ENCODE measurements at places on chromosomes 11 and 22. TPM values are rescaled to one million over a fixed set of nuclear protein-coding genes. Genes with fewer than 3 reads are reported as not detected.

- DNase-seq: peak; percentile 81
These were observed 1.2 kb upstream of the TYMP start for GRCh38 chr22:50530877-50531545.

GRCh38 chr11:33923626-33924025, 31.8 kb upstream of the LMO2 start:
- DNase-seq: no peak

- DNase-seq: no peak
These were observed 6.0 kb downstream of the CBX7 start for GRCh38 chr22:39146256-39147101.

The APOA4 gene
- not detected for total RNA-seq

The CBX7 gene
- total RNA-seq: 0.45 TPM

DNA sequence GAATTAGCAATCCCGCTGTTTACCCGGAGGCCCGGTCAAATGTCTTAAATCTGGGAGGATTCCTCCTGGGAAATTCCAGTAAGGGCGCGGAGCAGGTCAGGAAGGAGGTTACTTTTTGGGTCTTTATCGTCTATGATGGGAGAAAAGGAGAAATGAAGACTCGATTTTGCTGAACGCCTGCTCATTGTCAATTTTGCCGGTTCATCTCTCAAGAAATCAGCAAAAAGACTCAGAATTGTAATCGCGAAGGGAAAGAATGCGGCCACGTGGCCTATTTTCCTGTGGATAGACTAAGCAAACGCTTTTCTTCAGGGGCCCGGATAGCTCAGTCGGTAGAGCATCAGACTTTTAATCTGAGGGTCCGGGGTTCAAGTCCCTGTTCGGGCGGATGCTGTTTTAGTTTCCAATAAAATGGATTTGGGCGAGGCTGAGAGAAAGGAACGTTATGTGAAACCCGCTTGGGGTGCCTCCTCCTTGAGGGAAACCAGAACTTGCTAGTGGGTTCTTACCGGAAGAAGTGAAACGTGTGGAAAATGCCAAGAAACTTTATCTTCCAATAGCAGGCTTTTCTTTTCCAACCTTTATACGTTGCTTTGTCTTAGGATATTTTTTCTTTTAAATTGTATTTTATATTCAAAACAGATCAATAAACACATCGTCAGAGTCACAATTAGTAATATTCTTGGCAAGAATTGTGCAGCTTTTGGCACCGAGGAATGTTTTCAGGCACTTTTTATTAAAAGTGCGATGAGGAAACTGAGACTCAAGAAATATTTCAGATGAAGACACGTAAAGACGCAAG, 45.0 kb downstream of the OR4D9 start:
- DNase-seq: peak; percentile 80

The CRACR2B gene
- total RNA-seq: 5.0 TPM

- DNase-seq: no peak
These were observed 69.7 kb upstream of the GALNT18 start for GRCh38 chr11:11691296-11692151.

- DNase-seq: no peak
These were observed 67.0 kb downstream of the SHANK2 start for GRCh38 chr11:71185411-71185810.

DNA sequence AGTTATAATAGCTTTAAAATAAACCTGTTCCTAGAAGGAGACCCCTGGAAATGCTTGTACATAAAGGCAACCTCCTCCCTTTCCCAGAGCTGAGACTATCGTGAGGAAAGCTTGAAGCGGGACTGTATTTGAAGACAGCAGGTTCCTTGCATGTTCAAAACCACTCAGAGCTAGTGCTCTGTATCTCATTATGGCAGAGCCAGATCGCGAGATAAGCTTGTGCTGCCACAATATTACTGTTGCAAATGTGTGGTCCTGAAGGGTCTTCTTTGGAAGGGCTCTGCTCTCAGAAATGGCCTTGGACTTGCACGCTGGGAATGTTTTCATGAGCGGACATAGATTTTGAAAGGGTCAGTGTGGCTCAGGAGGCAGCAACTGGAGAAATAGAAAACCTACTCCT, 168.2 kb downstream of the KIRREL3 start:
- no peak for DNase-seq

GRCh38 chr11:94731880-94732601, 36.1 kb upstream of the AMOTL1 start:
- DNase-seq: peak; percentile 53

DNA sequence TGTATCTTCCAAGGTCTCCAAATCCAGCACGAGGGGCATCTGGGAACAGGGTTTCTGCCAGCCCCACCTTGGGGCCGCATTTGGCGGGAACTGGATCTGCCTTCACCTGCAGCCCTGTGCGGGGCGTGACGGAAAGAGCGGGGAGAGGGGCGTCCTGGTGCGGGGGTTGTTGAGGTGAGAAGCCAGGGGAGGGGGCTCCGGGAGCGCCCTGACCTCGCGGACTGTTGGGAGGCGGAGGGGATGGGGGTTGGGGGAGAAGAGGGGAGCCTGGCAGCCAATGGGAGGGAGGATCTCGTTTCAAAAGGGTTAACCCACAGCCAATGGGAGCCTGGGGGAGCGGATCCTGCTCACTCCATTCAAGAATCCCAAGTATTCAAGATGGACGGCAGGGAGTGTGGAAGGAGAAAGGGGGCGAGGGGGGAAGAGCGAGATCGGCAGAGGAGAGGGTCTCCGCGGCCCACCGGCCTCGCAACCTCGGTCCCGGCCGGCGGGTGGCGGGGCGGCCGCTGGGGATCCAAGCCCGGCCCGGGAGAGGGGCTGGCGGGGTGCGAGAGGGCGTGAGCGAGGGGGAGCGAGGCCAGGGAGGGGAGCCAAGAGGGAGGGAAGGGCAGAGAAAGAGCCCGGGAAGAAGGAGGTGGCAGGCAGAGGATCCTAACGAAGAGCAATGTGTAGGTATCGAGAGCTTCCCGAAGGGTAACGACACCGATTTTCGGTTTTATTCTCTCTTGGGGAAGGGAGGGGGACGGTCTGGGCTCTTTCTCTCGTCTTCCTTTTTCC, 11.5 kb downstream of the YPEL4 start:
- DNase-seq: peak; percentile 81

GRCh38 chr11:93775289-93775688, 8.8 kb upstream of the MED17 start:
- DNase-seq: no peak

DNA sequence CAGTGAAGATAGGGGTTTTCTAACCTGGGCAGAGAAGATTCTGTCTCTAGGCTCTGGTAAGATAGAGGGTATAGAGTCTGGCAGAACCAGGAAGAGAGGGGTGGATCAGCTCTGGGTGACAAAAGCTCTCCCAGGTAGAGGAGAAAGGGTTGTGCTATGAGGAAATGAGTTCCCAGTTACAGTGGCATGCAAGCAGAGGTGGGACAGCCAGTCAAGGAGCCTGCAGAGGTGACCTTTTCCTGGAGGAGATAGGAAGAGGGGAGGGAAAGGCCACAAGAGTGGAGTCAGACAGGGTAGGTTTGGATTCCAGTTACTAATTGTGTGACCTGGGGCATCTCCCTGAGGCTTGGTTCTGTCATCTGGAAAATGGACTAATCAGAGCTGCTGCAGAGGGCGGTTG, 3.4 kb upstream of the CAPN5 start:
- no peak for DNase-seq

The RPS3 gene
- total RNA-seq: 1,966 TPM

The RAG1 gene
- total RNA-seq: 0.12 TPM

GRCh38 chr11:28337701-28338100, 229.5 kb downstream of the METTL15 start:
- DNase-seq: no peak

DNA sequence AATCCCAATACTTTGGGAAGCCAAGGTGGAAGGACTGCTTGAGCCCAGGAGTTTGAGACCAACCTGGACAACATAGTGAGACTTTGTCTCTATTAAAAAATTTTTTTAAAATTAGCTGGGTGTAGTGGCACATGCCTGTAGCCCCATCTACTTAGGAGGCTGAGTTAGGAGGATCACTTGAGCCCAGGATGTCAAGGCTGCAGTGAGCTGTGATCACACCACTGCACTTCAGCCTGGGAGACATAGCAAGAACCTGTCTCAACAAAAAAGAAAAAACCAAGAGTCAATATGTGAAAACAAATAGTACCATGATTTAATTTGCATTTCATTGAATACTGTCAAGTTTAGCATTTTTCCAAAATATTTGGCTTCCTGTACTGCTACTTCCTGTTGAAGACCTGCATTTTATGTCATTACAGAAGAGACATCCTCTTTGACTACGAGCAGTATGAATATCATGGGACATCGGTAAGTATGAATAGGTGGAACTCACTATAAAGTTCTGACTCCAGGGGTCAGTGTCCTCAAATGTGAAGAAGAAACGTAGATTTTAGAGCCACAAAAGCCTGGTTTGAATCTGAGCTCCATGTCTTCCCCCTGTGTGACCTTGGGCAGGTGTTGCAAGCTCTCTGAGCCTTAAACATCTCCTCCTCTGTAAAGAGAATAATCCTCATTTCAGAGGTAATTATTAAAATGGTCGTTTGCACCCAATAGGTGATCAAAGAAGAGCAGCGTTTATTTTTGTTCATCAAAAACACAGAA, 16.0 kb downstream of the CDC45 start:
- DNase-seq: no peak

- DNase-seq: no peak
These were observed 1.5 kb upstream of the PACSIN3 start for GRCh38 chr11:47187723-47188122.

GRCh38 chr11:60658409-60658808, 41.0 kb upstream of the MS4A8 start:
- DNase-seq: no peak

DNA sequence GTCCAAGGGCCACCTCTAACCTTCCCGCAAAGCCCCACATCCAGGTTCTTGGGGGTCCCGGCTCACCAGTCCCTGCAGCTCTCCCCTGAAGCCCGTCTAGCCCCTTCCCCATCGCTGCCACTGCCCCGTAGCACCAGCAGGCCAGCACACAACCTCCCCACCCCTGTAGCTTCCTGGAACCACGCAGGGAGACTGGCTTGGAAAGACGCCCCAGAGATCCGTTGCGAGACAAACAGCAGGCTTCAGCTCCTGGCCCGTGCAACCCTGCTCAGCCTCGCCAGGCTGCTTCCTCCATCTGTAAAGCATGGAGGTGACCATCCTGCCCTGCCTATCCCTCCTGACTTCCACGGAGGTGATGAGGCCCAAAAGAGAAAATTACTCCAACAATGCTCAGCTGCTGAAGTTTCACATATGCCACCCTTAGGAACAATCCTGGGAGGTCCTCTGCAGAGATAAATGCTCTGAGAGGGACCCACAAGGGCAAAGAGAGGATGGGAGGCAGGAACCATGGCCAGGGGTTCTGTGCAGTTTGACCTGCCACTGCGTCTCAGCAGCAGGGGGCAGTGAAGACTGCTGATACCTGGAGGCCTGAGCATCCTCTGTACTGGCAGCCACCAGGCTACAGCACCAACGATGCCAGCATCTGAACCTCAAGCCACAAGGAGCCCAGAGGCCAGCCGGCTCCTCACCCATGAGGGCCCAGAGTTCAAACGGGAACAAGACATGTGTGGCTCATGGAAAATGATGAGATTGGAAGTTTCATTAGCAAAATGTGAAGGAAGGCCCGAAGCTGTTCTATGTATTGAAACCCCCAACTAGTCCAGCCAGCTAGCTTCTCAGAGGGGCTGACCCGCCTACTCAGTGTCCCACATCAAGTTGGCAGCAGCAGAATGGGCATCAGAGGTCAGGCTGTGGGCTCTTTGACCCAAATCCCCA, 16.1 kb downstream of the DGCR2 start:
- no peak for DNase-seq

DNA sequence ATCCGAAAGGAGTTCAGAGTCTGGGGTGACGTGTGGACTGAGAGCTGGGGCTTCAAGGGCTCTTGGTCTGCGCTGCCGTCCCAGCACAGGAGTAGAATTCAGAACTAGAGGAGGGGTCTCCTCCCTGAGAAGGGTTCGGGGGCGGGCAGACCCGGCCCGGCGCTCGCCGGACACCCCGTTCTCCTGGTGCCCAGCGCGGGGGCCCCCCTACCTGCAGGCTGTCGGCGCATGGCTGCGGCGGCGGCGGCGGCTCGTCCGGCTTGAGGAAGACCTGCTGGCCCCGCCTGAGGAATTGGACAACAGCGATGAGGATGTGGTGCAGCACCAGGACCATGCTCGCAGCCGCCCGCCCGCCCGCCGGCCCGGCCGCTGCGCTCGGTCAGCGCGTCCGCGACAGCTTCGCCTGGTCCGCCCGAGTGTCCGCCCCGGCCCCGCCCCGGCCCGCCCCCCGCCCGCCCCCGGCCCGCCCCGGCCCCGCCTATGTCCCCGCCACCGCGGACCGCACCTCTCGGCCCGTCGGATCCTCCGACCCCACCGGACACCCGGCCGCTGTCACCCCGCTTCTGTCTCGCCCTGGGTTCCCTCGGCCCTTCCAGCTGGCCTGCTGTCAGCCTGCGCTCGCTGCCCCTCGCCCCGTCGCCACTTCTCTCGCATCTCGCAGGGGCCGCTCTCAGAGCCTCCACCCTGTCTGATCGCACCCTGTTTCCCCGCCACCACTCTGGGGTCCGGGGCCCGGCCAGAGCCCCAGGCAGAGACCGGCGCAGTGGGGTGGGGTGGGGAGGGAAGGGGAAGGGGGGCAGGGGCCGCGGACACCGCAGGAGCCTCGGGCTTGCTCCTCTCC, 32.0 kb downstream of the PDE2A start:
- peak; percentile 13 for DNase-seq

The LARGE2 gene
- 0.30 TPM for total RNA-seq

DNA sequence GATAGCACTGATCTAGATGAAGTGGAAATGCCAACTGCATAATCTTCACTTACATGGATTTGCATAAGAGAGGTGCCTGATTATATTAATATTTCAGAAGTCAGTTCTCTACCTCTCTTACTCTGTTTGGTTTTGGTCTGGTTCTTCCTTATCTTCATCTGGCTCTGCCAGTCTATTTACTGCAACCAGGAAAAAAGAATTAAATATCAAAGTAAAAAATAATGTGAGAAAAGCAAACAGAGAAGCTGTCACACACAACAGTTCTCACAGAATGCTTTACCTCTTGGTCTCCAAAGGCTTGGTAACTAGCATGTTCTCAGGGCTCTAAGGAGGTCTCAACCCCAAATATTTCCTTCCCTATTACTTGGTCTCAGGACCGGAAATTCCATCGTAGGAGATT, 6.7 kb downstream of the VSIG10L2 start:
- no peak for DNase-seq

- DNase-seq: no peak
These were observed 147.9 kb upstream of the DDI1 start for GRCh38 chr11:103888541-103888951.

GRCh38 chr11:128549256-128549944, 38.0 kb downstream of the ETS1 start:
- no peak for DNase-seq

The NCR3LG1 gene
- total RNA-seq: 9.8 TPM

GRCh38 chr11:12112750-12113149, 2.4 kb downstream of the MICAL2 start:
- no peak for DNase-seq
